ENCODE measurements at places on chromosomes 11 and 22.
A peak's percentile ranks its signal among the peaks of the same experiment; 100 is the strongest.

DNA sequence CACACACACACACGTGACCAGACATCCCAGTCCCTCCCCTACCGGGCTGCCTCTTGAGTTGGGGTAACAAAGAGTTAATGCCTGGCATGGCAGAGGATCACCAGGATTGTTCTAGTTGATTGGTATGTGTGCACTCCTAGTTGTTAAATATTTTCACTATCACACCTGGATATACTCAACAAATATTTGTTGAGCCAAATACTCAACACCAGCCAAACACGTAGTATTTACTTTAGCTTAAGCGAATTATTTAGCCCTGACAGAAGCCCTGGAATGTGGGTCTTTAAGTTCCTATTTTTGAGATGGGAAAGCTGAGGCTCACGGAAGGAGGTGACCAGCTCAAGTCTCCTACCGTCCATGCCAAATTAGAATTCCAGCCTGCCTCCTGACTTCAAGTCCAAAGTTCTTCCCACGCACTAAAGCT is 10.5 kb downstream of the CD3E start:
- no peak for DNase-seq

GRCh38 chr11:27716835-27717234 is 16.6 kb upstream of the BDNF start:
- no peak for DNase-seq

- peak; percentile 13 for DNase-seq
These were observed 4.4 kb upstream of the TPCN2 start for GRCh38 chr11:69044111-69045013.

GRCh38 chr22:16960884-16961249 is 47.2 kb downstream of the GAB4 start:
- DNase-seq, result no peak

- DNase-seq, result no peak
These were observed 57.3 kb upstream of the SLN start for GRCh38 chr11:107769189-107769588.

DNA sequence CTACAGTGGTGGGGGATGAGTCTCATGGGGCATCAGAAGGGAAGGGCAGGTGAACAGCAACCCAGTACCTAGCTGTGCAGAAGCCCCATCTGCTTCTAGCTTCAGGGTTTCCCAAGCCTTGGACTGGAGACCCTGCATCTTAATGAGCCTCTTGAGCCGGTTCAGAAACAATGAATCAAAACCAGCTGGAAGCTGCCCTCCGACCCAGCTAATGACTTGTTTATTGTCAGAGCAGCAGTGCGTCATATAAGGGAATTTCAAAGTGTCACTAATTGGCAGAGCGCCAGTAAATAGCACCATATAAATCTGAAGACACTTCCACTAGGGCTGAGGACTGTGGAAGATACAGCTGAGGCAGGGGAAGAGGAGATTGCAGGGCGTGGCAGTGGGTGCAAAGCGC is 57.5 kb downstream of the RPUSD4 start:
- no peak for DNase-seq

GRCh38 chr22:27564806-27565205 is 236.8 kb downstream of the MN1 start:
- no peak for DNase-seq

GRCh38 chr11:18312663-18313420 is 9.1 kb downstream of the HPS5 start:
- DNase-seq, result no peak

- no peak for DNase-seq
These were observed 170.1 kb upstream of the CADM1 start for GRCh38 chr11:115674176-115674936.

- no peak for DNase-seq
These were observed 296.9 kb downstream of the BRD1 start for GRCh38 chr22:49530671-49531367.

DNA sequence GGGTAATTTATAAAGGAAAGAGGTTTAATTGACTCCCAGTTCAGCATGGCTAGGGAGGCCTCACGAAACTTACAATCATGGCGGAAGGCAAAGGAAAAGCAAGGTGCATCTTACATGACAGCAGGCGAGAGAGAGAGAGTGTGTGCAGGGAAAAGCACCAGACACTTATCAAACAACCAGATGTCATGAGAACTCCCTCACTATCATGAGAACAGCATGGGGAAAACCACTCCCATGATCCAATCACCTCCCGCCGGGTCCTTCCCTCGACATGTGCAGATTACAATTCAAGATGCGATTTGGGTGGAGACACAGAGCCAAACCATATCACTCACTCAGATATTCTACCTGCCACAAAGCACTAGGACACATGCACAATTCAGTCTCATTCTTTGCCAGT is 48.1 kb upstream of the HMGXB4 start:
- no peak for DNase-seq

- no peak for DNase-seq
These were observed 48.4 kb upstream of the TSKU start for GRCh38 chr11:76734456-76735420.

DNA sequence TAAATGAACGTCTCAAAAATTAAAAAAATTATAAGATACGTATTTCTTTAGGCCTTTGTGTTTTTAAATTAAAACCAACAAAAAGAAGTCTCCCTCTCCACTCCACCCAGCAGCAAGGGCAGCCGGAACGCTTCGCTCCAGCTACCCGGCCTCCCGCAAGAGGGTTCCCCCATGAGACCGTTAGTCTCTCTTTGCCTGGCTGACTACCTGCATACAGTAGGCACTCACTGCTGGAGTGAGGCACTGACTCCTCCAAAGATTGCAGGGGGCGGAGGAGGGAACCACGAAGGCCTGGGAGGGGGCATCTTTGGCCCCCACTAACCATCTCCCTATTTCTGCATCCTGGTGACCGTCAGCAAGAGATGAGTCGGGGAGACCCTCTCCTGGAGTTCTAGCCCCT is 10.1 kb downstream of the CBX6 start:
- DNase-seq, result no peak

DNA sequence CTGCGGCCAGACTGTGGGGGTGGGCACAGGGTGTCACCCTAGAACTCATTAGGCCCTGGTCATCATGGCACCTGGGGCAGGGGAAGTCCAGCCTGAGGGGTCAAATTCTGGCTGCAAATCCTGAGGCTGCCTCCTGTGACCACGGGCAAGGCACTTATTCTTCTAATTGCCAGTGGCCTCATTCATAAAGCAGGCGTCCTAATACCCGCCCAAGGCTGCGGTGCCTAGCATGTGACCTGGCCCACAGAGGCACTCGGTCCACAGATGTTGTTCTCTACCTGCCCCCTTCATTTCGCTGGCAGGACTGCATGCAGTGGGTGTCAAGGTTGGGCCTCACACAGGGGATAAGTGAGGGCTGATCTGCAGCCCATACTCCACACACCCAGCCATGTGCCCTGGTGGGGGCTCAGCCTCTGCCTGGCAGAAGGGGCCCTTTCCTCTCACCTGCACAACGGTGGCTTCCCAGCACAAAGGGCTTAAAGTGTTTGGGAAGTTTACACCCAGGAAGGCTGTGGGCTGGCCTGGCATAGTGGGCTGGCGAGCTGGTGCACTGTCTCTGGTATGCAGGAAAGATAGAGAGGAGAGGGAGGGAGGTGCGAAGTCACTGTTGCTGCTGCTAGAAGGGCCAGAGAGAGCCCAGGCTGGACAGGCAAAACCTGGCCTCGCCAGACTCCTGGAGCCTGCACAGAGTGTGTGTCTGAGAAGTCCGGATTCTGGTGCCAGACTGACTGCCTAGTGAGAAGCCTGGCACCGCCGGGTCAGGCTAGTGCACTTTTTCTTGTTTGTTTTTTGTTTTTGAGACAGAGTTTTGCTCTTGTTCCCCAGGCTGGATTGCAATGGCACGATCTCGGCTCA is 3.2 kb downstream of the MPST start:
- DNase-seq, result no peak

DNA sequence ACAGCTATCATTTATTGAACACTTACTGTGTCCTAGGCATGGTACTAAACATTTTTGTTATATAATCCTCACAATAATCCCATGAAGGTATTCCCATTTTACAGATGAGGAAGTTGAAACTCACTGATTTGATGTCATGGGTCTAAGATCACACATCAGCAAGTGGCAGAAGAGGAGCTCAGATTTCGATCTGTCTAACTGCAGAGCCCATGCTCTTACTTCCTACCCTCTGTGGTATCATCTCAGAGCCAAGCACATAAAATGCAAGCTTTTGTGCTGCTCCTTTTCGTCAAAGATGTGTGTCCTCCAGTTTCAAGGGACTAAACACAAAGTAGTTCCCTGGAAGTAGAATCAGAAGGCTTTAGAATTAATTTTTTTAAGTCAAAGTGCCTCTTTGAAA is 71.1 kb downstream of the ARFGAP2 start:
- DNase-seq, result no peak

- DNase-seq, result no peak
These were observed 8.9 kb upstream of the SCARF2 start for GRCh38 chr22:20446383-20446970.

GRCh38 chr22:36280379-36280778 is 27.4 kb downstream of the APOL1 start:
- DNase-seq, result no peak

- no peak for DNase-seq
These were observed 24.4 kb downstream of the OR8B12 start for GRCh38 chr11:124518989-124519451.

GRCh38 chr11:19079643-19080440 is 19.3 kb upstream of the MRGPRX2 start:
- no peak for DNase-seq

DNA sequence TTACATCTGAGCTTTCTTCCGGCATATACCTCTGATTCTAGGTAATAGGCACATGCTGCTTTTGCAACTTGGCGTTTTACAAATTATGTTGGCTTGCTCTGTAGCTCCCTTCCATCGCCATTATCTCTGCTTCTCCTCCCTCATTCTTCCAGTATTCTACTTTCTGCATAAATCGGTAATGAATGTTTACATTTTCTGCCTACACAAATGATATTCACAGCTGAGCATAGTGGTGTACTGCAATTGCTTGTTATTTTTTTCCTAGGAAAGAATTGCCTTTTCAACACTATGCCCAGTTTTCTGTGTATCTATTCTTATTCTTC is 18.9 kb downstream of the MED15 start:
- no peak for DNase-seq

DNA sequence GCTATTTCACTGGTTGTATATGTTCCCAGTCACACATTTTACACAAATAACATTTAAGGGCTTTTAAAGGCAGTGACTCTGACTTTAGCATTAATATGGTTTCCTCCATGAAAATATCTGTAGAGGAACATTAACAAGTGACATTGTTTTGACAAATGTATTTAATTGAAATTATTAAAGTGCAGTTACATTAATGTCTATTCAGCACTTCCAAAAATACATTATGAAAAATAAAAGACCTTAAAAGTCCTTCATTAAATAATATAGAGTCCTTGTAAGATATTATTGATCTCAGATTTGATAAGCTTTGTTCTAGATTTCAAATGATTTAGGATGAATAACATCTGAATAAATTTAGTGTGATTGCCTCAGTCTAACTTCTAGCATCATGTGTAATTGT is 951.9 kb upstream of the CHORDC1 start:
- DNase-seq, result no peak

DNA sequence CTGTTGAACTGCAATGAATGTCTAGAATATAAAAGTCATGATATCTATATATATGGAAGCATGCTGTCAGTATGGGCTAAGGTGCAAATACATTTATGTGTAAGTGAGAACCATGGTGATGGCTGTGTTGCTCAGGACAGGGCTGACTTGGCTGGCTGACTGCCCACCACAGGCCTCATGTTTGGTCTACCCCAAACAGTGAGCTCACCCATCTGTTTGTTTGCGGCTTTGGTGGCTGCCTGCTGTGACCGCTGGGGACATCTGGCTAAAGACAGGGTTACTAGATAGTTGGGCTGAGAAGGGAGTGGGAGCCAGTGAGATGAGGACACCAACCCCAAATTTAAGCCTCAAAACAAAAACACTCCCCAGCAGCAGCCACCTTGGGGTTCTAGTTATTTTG is 6.3 kb downstream of the CD44 start:
- DNase-seq, result peak; percentile 65

DNA sequence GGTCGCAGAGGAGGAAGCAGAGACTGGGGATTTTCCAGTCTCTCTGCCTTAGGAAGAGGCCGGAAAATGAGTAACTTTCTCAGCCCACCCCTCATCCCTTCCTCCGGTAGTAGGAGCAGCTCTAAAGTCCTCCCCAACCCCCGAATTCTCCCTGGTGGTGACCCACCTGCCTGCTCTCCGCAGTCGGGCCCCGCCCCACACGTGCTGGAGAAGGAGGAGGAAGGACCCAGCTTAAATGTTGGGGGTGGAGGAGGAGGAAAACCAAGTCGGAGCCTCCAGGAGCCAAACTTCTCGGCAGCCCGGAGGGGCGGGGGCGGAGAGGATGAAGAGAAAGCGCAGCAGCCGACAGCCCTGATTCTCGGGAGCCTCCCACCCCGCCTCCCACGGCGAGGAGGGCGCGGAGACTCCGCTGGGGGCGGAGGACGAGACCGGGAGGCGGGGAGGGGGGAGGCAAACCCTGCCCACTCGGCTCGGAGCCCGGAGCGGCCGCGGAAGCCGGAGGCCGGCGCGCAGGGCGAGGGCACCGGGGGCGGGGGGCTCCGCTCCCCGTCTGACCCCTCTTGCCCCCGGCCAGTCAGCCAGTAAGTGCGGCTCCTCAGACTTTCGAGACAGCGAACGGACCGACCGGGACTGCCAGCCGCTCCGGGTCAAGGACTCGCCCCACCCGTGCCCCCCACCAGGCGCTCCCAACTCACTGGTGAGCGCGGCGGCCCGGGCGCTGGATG is at the start of gene TPBGL:
TPBGL (plus strand) TSS at position 464 of the 725 bp plus-strand sequence. CDS start 276 bp downstream, outside the sequence.
- DNase-seq, result no peak

GRCh38 chr11:46710821-46711269 is 8.2 kb upstream of the F2 start:
- DNase-seq, result no peak

DNA sequence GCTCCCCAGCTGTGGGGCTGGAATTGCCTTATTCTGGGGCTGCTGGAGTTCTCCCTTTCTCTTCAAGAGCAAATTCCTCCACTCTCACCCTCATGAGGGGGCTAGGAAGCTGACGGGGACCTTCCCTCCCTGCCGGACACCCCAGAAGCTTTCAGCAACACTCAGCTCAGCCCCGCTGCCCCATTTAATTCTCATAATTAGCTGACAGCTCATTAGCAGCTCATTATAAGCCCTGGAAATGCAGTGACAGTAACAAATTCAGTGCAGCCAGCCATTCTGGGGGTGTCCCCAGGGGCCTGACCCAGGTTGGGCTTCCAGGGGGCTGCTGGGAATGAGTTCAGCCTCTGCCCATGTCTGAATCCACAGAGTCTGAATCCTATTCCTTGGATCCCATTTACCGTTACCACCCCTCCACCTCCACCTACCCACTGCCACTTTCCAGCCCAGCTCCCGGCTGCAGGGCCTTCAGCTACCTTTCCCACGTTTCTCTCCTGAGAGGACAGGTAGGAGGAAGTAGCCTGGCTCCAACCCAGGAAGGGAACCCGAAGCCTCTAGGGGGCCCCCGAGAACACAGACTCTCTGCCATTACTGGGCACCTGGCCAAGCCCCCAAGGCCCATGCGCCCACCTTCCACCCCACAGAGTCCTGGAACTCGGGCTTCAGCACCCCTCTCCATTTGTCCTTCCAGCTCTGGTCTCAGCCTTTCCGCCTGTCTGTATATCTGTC is 101.7 kb upstream of the LMO1 start:
- DNase-seq, result no peak

DNA sequence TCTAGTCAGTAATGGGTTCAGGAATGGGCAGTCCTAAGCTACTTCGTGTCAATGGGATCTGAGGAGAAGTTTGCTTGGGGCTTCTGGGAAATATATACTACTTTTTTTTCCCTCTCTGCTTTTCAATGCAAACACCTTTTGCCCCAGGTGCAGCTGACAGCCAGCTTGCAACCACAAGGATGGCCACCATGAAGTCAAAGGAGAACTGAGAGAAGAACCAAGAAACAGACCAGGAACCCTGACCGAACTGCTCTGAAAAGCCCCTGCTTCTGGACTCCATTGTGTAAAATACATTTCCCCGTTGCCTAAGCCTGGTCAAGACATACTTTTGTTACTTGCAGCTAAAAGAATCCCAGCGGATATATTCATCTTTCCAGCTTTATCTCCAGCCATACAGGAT is 20.1 kb upstream of the CD44 start:
- no peak for DNase-seq
